ENCODE measurements at places on chromosomes 16 and 17.
A peak's percentile ranks its signal among the peaks of the same experiment; 100 is the strongest.

GRCh38 chr16:81214745-81215166, 23.7 kb upstream of the BCO1 start:
- DNase-seq: no peak

GRCh38 chr17:65035704-65036103, 20.8 kb downstream of the GNA13 start:
- no peak for DNase-seq

DNA sequence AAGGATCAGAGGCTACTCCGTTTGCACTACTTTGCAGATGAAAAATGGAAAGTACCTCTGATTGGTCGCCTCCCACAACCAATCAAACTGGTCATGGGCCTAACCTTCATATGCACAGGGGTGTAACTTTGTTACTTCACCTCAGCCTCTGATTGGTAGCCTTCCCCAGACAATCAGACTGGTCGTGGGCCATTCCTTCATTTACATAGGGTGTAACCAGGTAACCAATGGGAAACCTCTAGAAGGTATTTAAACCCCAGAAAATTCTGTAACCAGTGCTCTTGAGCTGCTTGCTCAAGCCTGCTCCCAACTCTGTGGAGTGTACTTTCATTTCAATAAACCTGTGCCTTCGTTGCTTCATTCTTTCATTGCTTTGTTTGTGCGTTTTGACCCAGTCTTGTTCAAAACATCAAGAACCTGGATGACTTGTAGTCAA, 39.2 kb upstream of the USP22 start:
- no peak for DNase-seq

DNA sequence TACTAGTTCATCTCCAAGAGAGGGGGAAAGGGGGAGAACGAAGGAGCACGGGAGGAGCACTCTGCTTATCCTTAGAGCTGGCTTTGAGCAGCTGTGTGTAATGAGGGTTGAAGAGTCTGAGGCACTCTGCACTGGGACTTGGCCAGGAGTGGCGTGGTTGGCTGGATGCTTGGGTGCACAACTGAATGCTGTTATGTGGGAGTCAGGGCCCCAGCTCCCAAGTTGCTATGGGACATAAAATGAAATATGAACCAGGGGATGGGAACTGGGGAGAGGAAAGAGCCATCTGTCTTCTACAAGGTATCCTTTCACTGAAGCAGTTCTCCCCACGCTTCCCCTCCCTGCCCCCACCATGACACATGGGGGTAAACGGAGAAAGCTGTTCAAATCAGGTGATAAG, 105.9 kb upstream of the ANKFN1 start:
- peak; percentile 99 for DNase-seq

GRCh38 chr17:902463-902862, 77.1 kb downstream of the NXN start:
- DNase-seq: no peak

DNA sequence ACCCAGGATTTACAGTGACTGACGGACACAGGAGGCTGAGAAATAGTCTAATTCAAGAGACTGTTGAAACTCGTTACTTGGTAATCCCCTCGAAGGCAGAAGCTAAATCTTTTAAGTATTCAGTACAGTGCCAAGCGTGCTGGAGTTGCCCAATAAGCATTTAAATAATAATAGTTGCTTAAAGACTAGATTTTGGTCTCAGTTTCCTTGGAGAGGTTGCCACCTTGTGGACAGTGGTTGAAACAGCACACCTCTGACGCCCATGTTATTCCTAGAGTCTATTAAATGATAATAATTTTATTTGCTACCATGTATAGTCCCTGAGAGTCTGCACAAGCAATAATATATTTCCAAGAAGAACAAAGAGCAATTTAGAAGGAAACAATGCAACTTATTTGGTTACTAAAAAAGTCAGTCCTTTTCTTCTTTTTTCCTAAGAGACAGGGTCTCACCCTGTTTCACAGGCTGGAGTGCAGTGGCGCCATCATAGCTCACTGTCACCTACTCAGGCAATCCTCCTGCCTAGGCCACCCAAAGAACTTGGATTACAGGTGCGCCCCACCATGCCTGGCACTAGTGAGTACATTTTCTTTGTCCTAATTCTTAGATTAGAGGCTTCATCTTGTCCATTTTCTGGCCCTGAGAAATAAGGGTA, 138.0 kb upstream of the NUDT7 start:
- DNase-seq: peak; percentile 50

GRCh38 chr16:86044881-86045590, 146.1 kb downstream of the IRF8 start:
- peak; percentile 23 for DNase-seq

DNA sequence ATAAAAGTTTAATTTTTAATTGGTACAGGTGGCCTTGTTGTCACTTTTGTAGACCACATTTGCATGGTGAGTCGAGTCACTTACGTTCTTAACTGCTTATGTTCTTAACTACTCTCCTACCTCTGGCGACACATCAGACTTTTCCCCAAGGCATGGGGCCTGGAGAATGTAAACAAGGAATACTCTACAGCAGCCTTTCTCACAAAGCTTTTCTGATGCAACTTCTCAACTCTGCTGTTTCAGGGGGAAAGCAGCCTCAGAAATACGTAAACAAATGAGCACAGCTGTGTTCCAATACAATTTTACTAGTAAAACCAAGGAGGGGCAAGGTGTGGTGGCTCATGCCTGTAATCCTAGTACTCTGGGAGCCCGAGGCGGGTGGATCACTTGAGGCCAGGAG, 6.9 kb downstream of the KARS1 start:
- DNase-seq: no peak

- DNase-seq: no peak
Measured at GRCh38 chr17:18117533-18117932, 9.0 kb downstream of the MYO15A start.

- DNase-seq: no peak
Measured at GRCh38 chr16:14523632-14524031, 106.4 kb downstream of the PARN start.

GRCh38 chr16:66395806-66396555, 29.5 kb downstream of the CDH5 start:
- no peak for DNase-seq

DNA sequence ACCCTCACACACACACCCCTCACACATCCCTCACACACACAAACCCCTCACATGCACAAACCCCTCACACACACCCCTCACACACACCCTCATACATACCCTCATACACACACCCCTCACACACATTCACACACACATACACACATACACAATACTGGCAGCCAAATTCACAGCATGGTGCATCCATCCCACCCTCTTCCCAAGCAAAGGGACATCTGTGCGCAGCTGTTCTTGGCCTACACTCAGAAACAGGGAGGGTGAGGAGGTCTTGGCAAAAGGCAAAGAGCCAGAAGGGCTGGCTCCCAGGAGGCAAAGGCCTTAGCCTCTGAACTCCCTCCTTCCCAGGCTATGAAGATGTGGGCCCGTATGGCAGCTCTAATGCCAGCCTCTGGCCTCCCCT, 23.4 kb downstream of the C17orf67 start:
- DNase-seq: peak; percentile 80

DNA sequence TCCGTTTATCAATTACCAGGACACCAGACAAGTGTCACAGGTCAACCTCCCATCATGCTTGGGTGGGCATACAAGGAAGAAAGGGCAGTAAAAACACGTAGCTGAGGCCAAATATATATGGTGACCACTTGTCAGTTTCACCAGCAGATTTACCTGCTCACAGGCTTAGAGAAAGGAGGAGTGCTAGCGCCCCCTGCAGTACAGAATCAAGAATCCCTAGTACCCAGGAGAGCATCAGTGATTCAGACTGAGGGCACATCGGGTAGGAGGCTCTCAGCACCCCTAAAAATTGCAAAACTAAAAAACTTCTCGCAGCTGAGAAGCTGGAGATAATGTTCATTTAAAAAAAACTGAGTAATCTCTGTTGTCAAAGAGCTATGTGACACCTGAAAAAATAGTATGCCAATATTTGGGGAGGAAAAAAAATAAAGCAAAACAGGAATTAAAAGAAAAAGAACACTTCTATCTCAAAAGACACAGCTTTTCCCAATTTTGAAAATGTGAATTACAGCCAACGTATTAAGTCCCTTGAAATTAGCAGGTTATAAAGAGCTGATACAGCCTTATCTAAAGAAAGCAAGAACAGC, 21.2 kb upstream of the MON1B start:
- DNase-seq: peak; percentile 62

DNA sequence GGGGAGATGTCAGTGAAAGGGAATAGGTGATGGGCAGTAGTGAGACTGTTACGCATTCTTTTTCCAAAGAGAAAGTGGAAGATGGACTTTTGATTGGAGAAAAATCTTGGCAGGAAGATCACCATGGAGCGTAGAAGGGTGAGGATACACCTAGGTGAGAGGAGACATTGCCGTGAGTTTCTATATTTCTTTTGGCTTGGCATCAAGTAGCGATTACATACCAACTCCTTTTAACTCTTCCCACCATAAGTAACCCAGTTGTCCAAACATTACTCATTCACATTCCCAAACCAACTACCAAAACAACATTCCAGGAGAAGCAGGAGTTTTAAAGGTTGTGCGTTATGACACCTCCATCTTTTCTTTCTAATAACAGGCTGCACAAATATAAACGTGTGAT, 10.7 kb upstream of the KRT28 start:
- no peak for DNase-seq

DNA sequence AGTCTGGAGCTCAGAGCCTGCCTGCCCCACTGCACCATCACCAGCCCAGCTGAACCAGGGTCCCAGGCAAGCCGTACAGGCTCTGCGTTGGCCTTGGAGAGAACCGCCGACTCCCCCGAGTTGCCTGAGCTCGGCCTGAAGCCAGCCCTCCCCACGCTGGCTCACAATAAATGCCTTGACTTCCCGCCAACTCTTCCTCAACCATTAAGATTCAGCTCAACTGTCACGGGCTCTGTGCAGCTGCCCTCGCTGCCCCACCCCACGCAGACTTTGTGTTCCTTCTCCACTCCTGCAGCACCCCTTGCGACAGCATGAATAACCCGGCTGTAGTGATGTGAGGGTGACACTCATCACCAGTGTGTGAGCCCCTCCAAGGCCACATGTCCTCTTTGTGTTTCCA, 4.8 kb upstream of the QPRT start:
- DNase-seq: no peak

GRCh38 chr17:75854101-75854748, 910 bp downstream of the WBP2 start:
- no peak for DNase-seq

DNA sequence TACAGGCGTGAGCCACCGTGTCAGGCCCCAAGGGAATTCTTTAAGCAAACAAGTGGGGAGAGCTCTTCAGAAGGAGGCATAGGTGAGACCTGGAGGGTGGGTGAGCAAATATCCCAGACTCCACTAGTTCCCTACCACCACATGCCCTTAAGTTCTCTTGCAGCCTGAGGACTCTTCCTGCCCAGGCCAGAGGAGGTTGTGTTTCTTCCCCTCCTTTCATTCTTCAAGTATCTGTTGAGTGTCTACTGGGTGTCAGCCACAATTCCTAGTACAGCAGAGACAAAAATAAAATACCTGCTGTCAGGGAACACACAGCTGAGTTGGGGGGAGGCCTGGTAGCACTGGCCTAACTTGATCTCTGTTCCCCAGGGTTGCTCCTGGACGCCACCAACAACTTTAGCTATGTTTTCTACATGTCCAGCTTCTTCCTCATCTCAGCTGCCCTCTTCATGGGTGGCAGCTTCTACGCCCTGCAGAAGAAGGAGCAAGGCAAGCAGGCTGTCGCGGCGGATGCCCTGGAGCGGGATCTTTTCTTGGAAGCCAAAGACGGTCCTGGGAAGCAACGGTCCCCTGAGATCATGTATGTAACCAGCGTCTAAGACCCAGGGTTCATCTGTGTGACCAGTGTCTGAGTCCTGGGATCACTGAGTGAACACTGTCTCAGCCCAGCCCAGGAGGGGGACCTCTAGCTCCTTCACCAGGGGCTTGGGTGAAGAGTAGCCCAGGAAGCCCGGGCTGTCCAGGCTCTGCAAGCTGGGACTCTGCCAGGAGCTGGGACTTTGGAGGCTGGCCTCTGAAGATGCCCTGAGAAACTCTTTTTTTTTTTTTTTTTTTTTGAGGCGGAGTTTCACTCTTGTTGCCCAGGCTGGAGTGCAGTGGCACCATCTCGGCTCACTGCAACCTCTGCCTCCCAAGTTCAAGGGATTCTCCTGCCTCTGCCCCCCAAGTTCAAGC, 5.9 kb upstream of the ARMC7 start:
- no peak for DNase-seq

- no peak for DNase-seq
Measured at GRCh38 chr17:9151091-9151490, 129.8 kb downstream of the NTN1 start.

DNA sequence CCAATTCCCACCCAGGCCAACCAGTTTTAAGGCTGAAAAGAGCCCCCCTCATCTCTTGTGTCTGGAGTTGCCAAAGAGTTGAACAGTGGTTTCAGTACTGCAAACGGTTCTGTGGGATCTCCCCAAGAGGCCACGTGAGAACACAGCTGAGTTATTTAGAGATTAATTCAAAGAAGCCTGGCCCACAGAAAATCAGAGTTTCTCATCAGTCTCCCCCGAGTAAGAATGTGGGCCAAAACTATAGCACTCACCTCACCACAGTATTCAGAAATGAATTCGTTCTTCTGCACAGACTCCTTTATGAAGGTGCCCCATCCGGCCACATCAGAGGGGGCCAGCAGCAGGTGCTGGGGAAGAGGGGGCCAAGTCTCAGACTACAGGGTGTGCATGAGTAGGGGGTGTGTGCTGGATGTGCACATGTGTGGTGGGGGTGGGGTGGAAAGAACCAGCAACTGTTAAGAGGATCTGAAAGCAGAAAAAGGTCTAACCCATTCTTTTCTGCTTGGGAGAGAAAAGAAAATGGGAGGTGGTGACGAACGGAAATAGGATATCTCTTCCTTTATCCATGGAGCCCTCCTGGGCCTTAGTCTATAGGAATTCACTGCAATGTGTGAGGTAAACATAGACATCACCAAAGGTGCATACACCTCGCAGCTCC, 22.6 kb downstream of the CNTNAP1 start:
- DNase-seq: no peak

- DNase-seq: no peak
Measured at GRCh38 chr17:16364625-16365024, 11.4 kb upstream of the CENPV start.

DNA sequence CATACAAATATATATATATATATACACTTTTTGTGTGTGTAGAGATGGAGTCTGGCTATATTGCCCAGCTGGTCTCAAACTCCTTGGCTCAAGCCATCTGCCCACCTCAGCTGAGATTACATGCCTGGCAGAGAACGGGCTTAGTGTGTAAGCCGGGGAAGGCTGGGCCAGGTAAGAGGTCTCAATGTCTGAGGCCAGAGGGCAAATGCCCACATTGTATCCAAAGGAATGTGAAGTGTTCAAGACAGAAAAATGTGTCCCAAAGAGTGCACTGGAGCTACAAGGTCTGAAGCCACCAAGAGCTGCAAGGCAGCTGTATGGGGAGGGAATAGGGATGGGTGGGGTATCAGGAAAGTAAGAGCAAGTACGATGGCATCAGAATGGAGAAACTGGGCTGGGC, 8.8 kb downstream of the CD2BP2 start:
- DNase-seq: no peak

Measured in NCI-H2171 treated with DMSO at 0.1 percent for 48 hours (cell line).